ENCODE measurements at places on chromosomes 2 and 18.

- DNase-seq, result no peak
Observed at GRCh38 chr2:143685421-143686078, 556.3 kb downstream of the ARHGAP15 start.

DNA sequence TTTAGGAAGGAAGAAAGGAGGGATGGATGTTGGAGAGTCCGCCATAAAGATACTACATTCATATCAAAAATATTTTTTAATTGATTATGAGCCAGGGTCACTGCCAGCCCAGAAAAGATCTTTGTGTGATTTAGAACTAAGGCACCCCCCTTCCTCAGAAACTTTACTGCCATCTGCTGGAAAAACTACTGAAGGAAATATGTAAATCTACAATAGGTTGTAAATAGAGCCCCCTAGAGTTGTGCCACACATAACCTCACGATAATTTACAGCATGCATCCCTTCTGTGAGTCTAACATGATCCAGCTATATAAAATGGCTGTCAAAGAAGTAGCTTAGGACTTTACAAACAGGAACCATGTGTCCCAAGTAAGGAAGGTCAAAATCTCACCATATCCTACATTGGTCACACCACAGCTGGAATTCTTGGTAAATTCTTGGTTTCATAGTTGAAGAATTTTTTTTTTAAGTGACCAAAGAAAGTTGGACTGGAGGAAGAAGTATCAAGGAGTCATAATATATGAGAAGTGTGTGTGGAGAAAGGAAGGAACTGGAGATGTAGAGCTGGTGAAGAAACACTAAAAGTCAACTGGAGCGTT is 152.5 kb downstream of the CYP26B1 start:
- no peak for DNase-seq

GRCh38 chr2:7730449-7730848 is 813.2 kb downstream of the RNF144A start:
- DNase-seq, result peak; percentile 54

DNA sequence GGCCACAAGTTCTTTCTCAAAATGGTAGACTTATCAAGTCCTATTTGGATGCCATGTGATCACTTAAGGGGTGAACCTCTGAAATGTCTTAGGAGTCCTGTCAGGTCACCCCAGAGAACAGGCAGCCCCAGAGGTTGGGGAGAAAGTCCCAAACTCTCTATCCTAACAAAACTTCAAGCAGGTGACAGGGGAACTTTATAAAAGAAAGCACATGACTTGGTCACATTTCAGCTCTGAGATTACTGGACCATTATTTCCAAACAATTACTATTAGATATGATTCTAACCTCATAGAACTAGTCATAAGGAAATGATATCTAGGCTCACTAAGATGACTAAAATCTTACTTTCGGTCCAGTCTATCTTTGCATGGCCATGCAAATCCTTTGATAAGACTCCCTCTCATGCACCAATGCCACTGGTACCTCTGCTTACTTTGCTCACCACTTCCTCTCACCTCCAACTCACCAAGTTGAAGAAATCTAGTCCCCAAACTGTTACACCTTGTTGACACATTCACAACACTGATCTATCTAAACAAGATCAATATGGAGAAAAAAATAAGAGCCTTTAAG is 107.0 kb downstream of the GALNT14 start:
- DNase-seq, result no peak

GRCh38 chr18:45652303-45653080 is 37.2 kb downstream of the SLC14A2 start:
- DNase-seq, result no peak

DNA sequence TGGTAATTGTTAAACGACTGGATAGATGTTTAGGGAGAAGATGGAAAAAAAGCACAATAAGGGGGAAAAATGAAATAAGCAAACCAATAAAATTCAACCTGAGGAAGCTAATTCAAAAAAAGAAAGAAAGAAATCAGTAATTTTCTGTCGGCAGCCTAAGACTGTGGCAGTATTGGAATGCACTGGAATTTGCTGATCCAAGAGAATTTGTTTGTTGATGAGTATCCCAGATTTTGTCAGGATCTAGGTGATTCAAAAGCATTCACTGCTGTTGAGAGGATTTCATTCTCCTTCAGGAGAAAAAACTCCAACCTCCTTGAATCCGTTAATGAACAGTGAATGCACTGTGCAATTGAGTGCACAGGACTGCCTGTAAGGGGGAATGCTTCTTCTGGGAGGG is 546.7 kb downstream of the CNTNAP5 start:
- no peak for DNase-seq

DNA sequence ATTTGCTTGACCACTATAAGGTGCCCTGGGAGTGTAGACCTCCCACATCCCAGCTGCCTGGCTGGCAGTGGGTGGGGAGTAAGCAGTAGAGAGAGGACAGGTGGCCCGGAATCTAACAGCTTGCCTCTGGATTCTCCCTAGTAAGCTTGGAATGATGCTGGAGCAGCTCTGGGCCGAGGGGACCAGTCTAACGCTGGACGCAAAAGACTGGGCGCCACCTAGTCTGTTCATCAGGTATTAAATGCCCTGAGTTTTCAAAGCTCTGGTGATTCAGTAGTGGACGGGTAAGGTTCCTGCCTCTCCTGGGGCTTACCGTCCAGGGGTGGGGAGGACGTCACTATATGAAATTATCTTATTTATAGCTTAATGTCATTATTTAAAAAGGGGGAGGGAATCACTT is 648 bp upstream of the LYPD6B start:
- DNase-seq, result no peak

GRCh38 chr2:187989925-187990623 is 301.6 kb upstream of the GULP1 start:
- DNase-seq, result no peak

DNA sequence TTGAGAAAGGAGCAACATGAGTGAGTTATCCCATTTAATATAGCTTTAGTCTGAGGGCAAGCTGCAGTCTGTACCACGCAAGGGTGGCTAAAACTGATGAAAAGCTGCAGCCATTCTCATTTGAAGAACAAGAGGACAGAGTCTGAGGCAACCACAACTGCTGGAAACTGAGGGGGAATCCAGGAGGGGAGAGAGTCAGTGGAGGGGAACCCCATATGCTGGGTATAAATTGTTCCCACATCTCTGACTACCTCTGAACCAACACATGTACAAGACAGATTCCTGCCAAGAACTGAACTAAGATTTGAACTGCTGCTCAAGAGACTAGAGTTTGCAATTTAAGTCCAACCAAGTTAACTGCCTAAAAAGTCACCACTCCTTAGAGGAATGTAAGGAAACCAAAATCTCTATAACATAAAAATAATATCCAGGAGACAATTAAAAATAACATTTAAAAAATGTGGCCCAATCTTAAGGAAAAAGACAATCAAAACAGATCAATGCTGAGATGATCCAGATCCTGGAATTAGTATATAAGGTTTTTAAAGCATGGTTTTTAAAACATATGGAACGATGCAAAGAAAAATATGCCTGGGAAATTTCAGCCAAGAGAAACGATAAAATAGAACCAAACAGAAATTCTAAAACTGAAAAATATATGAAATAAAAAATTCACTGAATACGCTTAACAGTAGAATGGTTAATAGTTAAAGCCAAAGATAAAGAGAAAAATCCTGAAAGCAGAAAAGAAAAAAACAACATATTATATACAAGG is 11.2 kb downstream of the CWC22 start:
- DNase-seq, result no peak

DNA sequence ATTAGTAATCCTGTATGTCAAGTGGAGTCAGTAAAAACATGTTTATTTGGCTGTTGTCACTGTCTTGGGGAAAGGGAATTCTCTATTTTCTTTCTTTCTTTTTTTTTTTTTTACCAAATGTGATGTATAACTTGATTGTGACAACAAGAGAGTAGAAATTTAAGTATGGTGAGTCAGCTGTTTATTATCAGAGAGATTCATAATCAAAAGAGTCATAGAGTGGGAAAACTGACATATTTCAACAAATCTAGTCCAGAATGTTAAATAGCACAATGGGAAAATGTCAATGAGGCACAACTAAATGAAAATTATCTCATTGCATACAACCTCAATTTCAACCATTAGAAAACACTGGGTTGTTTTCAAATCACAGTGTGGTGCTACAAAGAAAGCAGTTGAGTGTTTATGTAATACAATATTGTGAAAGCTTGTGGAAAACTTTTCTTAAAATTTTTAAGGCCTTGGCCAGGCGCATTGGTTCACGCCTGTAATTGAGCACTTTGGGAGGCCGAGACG is 111.9 kb upstream of the DTNA start:
- DNase-seq, result no peak

GRCh38 chr2:83014462-83014861 is 1444.6 kb downstream of the SUCLG1 start:
- DNase-seq, result no peak

DNA sequence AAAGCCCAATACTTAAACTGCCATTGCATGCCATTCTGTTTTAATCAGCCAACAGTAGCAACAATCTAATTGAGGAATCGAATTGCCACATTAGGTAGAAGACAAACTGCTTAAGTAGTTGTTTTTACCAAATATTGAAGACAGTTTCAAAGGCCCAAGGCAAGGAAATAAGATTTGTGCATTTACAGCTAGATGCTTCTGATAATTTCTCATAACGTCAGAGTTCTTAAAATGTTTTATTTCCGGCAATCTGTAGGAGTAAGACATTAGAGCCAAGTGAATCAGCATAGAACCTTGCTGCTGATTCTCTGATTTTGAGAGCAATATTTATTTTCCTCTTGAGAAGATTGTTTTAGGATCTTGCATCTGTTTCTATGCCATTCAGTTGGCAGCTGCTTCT is 174.3 kb downstream of the RBM43 start:
- DNase-seq, result no peak

- DNase-seq, result no peak
Observed at GRCh38 chr2:3505771-3506170, 13.6 kb downstream of the ADI1 start.

DNA sequence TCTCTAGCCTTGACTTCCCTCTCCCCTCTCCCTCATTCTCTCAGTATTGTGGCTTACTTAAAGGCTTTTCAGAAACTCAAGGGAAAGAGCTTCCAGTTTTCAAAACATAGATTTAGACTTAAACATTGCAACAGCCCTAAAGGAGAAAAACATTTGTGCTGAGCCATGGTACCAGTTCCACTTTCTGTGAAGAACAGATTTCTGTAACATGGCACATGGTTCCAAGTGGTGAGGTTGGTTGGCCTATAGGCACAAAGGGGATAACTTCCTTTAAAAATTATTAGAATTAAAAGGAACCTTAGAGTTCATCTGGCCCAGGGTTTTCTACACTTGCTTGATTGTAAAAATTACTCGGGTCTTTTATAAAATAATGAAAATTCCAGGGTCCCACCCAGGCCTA is 138.6 kb upstream of the CDCA7 start:
- no peak for DNase-seq

Measured in activated CD8-positive, alpha-beta T cell treated with anti-CD3 and anti-CD28 coated beads, Interleukin-2, amount 10 ng/mL, durations not matched to agents 7 days and 5 days (primary cell).